ENCODE measurements at places on chromosomes 7 and 10.

DNA sequence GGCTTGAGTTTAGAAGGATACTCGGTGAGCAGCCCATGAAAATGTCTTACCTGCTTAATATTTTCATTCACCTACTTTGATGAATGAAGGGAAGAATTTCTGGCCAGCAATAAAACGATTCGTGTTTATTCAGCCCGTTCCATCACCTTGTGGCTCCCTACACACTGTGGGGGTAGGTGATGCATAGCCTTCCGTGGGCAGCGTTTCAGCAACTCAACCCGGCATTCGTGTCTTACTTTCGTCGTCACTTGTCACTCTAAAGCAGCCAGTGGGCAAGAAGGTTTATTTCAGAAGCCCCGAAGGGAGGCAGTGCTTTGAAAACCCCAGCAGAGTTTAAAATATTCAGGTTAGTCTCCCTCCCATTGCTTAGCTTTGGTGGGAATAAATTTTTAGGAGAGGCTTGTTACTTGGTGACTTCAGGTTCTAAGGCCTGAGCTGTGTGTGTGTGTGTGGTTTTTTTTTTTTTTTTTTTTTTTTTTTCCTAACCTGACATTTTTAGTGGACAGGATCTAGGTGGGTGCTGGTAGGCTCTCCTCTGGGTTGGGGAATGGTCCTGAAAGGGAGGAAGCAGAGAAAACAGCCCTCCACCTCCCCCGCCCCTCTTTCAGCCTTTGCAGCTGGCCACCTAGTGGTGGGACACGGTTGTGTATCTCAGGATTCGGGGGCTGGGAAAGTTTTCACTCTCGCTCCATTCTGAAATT lies 1.8 kb downstream of the GRK5 start:
- DNase-seq = peak; percentile 46

DNA sequence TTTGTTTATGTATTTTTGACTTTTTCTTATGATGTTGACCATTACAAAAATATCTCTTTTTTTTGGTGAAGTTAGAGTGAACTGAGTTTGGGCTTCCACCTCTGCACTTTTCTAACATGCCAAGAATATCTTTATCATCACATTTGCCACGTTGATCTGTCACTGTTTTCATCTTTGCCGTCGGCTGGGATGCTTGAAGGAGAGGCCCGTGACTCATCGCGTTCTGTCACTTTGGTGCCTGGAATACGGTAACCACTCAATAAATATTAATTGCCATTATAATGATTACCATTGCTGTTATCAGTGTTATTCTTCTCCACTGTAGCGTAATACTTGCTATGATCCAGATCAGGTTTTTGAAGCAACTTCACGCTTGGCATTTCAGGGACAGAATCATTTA lies 350.8 kb upstream of the PFKP start:
- DNase-seq = no peak

GRCh38 chr10:112799038-112799437 lies 151.0 kb upstream of the TCF7L2 start:
- no peak for DNase-seq

GRCh38 chr7:22723637-22724036 lies 3.4 kb upstream of the IL6 start:
- DNase-seq = no peak

Data from activated naive CD4-positive, alpha-beta T cell (primary cell).